Glomerular endothelial cell (primary cell): ENCODE measurements at places on chromosomes 3 and 15. TPM values are rescaled to one million over a fixed set of nuclear protein-coding genes. Genes with fewer than 3 reads are reported as not detected.

The CLPX gene
- 35.9 and 37.9 TPM in 2 replicates for total RNA-seq

The SLC12A1 gene
- not detected in 2 replicates for total RNA-seq

The FBXW12 gene
- total RNA-seq, result not detected in 2 replicates

The GABRR3 gene
- not detected in 2 replicates for total RNA-seq

The ROBO1 gene
- total RNA-seq, result 35.2 and 39.3 TPM in 2 replicates

The PRSS50 gene
- total RNA-seq, result not detected in 2 replicates

The PPP2R3A gene
- total RNA-seq, result 12.8 and 15.9 TPM in 2 replicates

The XCR1 gene
- total RNA-seq, result not detected in 2 replicates

The C15orf61 gene
- total RNA-seq, result 3.4 and 3.9 TPM in 2 replicates

The ANKRD63 gene
- 0.18 TPM in 1 of 2 replicates, not detected in the other for total RNA-seq

The WDR53 gene
- total RNA-seq, result 4.5 and 7.6 TPM in 2 replicates

The AGBL1 gene
- total RNA-seq, result not detected in 2 replicates

The CLDN16 gene
- 0.06 and 2.5 TPM in 2 replicates for total RNA-seq

The MEIS2 gene
- 103 and 119 TPM in 2 replicates for total RNA-seq

The NMNAT3 gene
- total RNA-seq, result 0.68 and 1.5 TPM in 2 replicates
